NCI-H460 (cell line): ENCODE measurements at places on chromosomes 3 and 15. TPM values are rescaled to one million over a fixed set of nuclear protein-coding genes. Genes with fewer than 3 reads are reported as not detected.

- DNase-seq, result no peak
Measured at GRCh38 chr3:45786801-45787495, 9.4 kb downstream of the SLC6A20 start.

DNA sequence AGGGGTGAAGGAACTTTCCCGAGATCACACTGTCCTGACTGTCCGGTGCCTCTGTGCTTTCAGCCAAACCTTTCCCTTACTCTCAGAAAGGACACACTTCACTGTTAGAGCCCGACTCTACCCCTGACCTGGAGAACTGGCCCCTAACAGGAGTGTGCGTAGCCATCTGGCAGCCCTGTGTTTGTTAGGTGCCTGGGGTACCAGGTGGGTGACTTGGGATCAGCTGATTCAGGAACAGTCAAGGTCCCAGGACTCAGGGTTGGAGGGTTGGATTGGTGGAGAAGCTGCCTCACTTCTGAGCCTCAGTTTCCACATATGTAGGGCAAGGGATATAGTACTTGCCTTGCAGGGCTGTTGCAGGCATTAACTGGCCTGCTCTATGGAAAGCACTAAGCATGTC is 98.3 kb upstream of the SLC6A11 start:
- no peak for DNase-seq

GRCh38 chr3:151896246-151897012 is 23.0 kb downstream of the SUCNR1 start:
- DNase-seq, result no peak

- DNase-seq, result no peak
Measured at GRCh38 chr3:149845570-149846244, 32.7 kb downstream of the RNF13 start.

- DNase-seq, result no peak
Measured at GRCh38 chr3:122952520-122952919, 75.0 kb downstream of the SEMA5B start.

- no peak for DNase-seq
Measured at GRCh38 chr15:64883100-64883581, 28.6 kb upstream of the ANKDD1A start.

DNA sequence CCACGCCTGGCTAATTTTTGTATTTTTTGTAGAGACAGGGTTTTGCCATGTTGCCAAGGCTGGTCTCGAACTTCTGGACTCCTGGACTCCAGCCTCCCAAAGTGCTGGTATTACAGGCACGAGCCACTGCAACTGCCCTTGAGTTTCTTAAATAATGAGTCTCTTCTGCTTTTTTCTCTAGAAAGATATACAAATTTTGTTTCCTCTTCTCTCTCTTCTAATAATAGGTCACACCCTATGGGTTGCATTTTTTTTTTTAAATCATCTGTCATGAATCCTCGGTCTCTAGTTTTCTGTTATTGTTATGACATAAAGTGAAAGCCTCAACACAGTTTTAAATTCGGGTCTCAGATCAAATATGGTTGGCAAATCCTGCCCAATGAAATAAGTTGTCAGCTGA is 111.2 kb downstream of the IL12A start:
- DNase-seq, result no peak

DNA sequence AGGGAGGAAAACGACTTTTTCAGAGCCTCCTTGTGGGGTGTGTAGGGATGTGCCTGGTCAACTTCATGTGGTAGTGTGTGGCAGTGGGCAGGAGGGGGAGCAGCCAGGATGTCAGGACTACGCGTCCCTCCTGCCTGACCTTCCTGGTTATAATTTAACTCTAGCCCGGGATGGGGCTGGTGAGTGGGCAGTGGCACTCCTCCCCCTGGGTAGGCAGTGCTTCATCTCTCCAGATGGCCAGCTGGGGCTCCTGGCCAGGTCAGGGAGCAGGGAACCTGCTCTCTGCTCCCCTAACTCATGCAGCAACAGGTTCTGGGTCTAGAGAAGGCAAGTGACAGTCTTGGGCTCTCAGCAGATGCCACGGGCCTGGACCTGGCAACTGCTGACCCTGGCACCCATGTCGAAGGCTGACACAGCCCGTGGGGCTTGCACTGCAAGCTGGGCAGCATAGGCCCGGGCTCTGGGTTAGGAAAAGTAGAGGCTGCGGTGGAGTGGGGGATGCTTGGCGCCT is 2.6 kb downstream of the ITIH4 start:
- no peak for DNase-seq

DNA sequence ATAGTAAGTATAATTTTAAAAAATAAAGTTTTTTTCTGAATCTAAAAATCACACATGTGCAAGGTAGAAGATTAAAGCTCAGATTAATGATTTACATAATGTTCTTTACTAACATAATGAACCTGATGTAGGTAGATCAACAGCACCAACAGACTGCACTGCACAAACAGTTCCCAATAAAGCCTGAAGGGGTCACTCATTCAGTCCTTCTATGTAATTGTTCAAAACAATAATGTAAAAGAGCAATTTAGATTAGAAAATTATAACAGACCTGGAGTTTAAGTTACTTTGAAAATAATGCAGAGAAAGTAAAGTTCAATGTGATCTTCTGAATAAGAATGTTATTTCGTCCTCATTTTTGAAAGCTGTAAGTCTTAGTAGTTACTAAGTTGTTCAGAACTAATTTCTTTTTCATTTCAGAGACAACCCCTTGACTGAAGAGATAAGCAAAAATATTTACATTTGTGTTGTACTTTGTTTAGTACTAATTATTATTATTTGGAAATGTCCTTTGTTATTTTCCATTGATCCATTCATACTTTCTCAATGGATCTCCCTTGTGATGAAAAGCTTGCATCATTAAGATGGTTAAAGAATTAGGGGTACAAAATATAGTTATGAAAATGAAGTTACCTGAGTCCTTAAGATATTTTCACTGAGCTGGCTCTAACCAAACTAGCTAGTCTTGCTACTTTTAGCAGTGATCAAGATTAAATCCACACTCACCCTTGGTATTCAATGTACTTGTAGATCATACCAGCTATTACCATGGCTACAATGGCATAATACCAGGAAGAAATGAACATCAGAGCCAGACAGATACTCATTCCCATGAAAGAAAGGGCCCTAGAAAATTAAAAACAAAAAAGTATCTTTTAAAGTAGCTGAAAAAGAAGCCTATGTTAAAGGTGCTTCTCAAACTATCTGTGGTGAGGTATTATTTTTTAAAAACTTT is 16.8 kb downstream of the EMC4 start:
- peak; percentile 24 for DNase-seq

DNA sequence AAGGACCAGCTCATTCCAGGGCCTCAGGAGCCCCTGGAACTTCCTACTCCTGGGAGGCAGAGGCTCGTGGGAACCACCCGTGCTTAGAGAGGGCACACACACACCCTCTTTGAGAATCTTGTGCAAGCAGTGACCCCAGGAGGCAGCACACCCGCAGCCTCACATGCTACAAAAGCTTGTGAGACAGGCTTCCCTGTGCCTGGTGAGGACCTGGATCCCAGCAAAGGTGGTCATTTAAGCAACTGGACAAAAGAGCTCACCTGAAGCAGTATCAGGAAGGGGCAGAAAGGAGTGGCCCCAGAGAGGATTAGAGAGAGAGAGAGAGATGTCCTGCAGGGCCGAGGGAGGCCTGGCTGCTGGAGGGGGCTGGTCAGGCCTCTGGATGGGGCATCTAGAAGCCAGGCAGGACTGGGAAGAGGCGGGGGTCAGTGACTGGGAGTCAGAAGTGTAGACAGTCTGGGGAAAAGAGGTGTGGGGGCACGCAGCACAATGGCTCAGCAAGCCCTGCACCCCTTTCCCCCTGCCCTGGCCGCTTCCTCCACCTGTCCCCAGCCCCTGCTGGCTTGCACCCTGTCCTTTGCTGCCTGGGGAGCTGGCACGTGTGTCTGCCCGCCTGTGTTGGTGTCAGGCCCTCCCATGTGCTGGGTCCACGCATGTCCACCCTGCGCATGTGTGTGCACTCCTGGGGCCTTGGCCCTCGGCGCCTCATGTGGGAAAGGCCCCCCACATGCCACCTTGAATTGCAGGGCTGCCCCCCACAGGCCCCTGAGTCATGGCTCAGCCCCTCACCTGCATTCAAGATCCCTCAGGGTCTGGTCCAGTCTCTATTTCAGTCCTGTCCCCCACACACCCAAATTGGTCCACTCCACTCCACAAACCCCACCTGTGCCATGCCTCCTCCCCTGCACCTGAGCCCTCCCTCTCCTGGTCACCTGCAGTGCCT is 36.9 kb downstream of the TSPAN3 start:
- DNase-seq, result no peak

- DNase-seq, result no peak
Measured at GRCh38 chr3:73556520-73557372, 68.0 kb downstream of the PDZRN3 start.

DNA sequence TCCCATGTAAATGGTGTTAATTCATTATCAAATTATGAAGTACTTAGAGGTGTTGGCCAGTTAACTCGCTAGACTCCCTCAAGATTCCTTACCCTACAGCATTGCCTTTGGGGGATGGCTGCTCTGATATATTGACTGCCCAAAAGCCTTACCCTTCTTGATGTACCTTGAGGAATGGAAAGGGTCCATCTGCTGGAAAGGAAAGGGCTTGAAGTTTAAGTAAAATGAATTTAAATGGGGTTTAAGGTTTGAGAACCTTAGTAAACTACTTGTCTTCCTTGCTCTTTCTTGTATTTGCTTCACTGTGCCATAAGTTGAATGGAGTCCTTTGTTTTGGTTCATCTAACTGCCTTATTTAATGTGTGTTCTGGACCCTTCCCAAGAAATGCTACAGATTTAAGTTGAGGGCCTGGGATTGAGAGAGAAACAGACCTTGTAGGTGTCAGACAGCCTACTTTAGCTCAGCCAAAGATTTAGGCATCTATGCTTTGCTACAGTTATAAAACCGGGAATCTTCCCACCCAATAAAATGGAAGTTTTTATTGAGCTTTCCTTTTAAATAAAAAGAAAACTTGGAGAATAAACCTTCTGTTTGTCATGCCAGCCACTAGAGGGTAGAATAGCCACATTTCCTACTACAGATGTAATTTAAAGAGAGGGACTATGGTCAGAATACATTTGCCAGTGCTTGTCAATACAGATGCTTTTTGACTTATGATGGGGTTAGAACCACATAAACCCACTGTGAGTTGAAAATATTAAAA is 25.3 kb downstream of the CMSS1 start:
- peak; percentile 23 for DNase-seq

DNA sequence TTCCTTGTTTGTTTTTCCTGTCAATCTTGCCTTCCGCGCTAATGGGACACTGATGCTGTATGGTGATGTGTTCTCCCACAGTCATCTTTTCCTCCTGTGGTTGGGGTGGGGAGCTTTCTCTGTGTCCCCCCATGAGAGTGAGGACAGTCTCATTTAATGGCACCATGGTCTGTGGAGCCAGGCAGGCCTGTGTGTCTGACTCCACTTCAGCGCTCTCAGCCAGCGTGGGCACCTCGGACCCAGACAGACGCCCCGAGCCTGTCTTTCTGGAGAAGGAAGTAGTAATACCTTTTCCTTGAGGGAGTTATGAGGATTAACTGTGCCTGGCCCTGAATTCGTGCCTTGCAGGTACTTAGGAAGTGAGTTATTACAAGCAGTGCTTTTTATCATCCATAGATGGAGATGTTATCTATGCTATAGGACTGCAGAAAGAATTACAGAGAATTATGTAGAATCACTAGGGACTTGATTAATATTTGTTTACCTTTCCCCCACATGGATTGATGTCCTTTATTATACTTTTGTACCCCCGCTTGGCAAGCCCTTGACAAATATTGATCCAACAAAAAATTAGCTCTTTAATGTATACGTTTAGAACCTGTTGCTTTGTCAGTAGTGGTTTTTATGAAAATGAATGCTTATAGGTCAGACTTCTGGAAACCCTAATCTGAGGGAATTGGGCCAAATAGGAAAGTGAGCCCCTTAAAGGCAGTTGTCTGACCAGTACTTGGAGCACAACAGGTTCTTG is 152.4 kb downstream of the PGPEP1L start:
- no peak for DNase-seq

DNA sequence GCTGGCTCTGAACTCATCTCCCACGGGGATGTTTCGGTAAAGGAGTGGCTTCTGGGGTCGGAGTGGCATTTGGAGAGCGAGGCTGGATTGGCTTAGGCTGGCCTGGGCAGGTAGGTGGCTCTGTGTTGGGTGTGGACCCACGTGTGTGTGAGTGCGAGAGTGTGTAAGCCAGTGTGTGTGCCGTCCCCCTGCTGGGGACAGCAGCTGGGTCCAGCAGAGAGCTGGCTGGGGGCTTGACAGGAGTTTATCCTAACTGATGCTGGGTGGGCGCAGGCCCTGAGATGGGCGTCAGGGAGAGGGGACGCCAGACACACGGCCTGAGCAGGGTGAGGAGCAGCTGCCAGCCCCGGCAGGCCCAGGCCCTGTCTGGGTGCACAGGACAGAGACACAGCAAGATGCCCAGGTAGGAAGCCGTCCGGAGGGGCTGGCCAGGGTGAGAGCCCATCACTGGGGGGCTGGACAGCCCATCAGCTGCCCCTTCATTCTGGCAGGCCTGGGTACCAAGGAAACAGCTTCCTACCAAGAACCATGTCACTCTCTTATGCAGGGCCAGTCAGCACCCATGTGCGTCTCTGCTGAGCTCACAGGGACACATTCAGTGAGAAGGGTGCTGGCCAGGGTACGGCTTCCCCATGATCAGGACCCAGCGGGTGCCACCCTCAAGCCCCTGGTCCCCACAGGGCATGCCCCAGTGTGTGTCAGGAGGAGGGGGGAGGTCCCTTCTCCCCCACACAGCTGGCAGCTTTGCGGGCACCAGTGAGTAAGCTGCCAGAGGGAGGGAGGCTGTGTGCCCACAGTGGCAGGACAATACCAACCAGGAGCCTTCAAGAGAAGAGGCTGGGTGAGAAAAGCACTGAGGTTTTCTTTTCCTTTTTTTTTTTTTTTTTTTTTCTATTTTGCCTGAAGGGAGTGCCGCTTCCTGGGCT is 1.1 kb downstream of the PAK6 start:
- DNase-seq, result no peak

GRCh38 chr15:86661580-86661979 is 581.9 kb downstream of the AGBL1 start:
- no peak for DNase-seq

DNA sequence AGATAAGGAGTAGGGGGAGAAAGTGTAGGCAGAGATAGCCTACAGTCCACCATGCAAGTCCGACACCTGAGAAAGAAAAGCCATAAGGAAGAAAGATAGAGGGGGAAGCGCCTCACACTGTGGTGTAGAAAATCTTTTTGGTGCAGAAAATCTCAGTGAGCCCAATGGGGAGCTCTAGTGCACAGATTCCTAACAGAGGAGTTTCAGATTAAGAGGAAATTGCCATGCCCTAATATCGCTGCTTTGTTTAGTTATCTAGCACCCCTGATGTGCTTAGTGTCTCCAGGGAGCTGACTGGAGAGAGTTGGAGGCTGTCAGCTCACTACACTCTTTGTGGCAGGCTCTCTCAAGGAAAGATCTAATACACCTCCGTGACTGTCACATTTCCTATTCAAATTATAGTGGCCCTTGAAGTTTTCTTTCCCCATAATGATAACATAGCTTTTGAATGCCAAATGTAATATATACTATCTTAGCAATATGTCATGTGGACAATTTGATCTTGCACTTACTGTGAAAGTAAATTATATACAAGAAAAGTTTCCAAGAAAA is 33.7 kb downstream of the CGGBP1 start:
- no peak for DNase-seq

- DNase-seq, result peak; percentile 98
Measured at GRCh38 chr3:171806200-171807128, 3.8 kb downstream of the PLD1 start.

GRCh38 chr3:31538801-31539200 is 6.1 kb downstream of the STT3B start:
- no peak for DNase-seq

Gene ATP6V1A
- total RNA-seq, result 38.6 and 44.4 TPM in 2 replicates

Gene GP5
- not detected in 2 replicates for total RNA-seq

Gene HEG1
- 10.4 TPM in 2 replicates for total RNA-seq

Gene LRRIQ4
- total RNA-seq, result 0.10 and 0.17 TPM in 2 replicates

Gene BCHE
- total RNA-seq, result 39.0 and 53.8 TPM in 2 replicates

Gene TIPARP
- 10.9 and 12.3 TPM in 2 replicates for total RNA-seq

Gene CYP8B1
- not detected in 2 replicates for total RNA-seq
